Umbilical cord (tissue), 2 donors: ENCODE measurements at places on chromosomes 5 and 9.

GRCh38 chr5:107864793-107865192, 194.1 kb upstream of the EFNA5 start:
- DNase-seq: no peak

DNA sequence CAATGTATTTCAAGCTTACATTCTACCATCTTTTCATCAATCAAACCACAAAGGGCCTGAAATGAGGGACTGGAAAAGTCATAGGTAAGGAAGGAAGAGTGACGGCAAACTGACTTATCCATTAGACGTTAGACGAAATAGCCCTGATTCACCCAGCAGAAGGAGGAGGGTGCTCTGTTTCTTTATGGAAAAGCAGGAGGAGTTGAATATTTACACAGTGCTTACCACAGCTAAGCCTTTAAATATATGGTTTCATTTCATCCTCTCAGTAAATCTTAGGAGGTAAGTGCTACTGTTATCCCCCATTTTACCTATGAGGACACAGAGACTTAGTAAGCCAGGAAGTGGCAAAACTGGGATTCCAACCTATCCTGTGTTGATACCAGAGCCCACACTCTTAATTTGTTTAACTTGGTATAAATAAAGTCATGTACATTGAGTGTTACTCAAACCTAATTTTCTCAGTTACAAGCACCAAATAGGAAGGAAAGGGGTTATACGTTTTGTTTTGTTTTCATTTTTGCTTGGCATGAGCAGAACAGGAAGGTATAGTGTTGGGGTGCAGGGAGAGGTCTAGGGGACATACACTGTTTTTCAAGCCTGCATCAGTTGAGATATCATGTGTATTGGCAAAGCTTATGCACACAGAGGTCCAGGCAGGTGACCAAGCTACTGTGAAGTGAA, 98.1 kb upstream of the IFNK start:
- DNase-seq: no peak

DNA sequence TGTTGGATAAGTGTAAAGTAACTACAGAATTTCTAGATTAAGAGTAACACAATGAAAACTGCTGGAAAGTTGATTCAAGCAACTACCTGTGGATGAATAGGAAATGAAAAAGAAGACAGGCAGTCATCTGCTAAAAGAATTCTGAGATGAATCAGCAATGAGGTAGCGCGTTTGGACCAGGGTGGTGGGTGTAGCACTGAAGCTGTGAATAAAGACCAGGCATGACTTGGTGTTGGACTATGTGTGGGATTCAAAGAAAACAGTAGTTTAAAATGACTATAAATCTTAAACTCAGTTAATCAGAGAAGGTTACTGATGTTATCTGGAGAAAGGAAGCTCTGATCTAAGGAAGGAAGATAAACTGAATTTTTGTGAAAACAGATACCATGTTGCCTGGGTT, 159.8 kb downstream of the FBN2 start:
- DNase-seq: peak; percentile 43

GRCh38 chr5:33068786-33069185, 357.7 kb downstream of the NPR3 start:
- DNase-seq: no peak

GRCh38 chr5:160213537-160213936, 15.8 kb upstream of the FABP6 start:
- no peak for DNase-seq

GRCh38 chr9:13508681-13509080, 229.2 kb upstream of the MPDZ start:
- no peak for DNase-seq

DNA sequence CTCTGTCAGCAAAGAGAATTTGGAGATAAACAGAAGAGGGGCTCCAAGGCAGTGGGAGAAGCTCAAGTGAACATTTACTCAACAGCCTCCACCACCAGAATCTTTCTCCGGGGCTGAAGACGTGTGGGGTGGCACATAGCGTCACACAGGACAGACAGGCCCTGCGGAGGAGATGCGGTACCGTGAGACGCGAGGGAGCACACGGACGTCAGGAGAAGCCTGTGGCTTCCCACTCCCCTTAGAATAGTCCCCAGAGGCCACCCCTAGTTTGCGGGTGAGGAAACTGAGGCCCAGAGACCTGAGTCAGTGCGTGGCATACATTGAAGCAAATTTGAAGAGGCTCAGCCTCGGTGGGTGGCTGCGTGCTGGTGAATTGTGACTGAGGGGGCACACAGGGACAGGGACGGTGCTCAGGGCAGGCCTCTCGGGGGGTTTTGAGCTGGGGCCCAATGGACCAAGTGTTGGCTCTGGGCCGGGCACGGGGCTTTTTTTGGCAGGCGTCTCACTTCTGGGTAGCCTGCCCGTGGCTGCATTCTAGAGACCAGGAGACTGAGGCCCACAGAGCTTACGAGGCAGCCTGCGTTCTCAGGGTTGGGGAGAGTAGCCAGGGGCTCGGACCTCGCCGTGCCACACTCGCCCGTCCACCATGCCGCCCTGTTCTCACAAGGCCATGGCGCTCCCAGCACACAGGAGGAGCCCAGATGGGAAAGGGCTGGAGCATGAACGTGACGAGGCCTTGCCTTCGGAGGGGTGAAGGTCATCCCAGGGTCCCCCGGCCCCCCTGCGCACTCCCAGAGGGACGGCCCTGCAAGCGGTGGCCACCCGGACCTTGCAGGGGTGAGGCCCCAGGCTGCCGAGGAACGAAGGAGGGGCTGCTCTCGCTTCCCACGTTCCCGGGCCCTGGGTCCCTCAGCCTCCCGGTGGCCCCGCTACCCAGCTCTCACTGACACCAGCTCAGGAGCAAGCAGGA, 220.6 kb downstream of the C9orf50 start:
- no peak for DNase-seq

DNA sequence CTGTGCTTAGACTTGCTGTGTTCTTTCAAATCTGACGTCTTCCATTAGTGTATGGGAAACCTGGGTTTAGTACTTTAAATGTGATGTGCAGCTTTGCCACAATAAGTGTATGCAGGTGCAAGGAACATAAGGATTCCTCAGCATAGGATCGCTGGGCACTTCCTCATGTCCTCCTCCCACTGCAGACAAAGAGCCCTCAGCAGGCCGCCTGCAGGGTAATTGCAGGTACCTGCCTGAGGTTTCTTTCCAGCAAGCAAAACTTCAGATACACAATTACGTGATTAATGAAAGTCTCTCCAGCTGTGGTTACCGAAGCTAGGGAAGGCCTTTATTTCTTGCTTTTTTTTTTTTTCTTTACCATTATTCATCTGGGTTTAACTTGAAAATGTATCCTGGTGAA, 233.1 kb downstream of the RFK start:
- DNase-seq: no peak

DNA sequence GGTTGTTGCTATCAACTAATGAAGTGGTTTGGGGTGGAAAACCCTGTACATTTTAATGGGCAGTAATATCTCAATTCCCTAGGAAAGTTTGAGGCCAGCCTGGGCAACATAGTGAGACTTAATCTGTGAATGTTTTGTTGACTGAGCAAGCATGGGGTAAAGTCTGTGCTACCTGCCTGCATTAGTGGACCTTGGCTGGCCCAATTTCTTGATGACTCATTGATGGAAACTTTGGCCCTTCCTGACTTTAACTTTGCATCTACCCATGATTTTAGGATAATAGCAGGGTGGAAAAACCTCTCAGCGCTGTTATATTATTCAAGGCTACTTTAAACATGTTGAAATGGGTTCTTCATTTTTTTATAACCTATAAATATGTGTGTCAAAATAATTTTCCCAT, 389.4 kb upstream of the RORB start:
- DNase-seq: no peak

DNA sequence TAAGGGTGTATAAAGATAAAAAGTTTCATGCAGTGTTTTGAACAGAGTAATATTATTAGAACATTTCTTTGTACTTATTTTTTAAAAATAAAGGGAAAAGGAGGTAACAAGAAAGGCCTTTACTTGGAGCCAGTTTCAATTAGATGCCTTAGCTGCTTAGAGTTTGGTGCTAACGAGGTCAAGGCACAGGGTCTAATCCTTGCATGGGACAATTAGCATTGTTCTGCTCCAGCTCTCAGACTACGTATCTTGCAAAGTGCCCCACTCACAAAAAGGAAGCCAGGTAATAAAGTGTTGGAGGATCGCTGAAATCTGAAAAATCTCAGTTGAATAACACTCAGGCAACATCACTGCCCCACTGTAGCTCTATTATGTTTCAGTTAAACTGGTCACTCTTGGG, 2011.3 kb downstream of the EFNA5 start:
- no peak for DNase-seq

DNA sequence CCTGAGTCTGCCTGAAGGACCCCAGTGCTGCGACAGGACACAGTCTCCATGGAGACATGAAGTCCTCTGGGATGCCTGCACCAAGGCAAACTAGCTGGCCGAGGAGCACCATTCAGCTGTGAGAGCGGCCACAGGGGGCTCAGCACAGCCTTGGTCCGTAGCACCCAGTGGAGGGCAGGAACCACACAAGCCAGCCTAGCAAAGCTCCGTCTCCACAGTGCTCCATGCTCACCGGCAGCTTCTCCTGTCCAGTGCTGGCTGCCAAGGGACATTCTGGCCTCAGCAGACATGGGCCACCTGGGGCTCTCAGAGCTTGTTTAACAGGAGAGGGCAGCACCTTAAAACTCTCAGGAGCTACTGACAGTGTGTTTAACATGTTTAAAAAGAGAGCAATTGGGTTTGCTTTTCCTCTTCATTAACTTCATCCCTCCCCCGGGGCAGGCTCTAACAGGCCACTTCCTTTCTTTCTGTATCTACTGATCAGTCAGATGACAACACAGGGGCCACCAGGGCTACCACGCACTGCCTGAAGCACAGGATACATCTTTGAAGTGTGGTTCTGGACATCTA, 57.0 kb downstream of the SECISBP2 start:
- DNase-seq: no peak

DNA sequence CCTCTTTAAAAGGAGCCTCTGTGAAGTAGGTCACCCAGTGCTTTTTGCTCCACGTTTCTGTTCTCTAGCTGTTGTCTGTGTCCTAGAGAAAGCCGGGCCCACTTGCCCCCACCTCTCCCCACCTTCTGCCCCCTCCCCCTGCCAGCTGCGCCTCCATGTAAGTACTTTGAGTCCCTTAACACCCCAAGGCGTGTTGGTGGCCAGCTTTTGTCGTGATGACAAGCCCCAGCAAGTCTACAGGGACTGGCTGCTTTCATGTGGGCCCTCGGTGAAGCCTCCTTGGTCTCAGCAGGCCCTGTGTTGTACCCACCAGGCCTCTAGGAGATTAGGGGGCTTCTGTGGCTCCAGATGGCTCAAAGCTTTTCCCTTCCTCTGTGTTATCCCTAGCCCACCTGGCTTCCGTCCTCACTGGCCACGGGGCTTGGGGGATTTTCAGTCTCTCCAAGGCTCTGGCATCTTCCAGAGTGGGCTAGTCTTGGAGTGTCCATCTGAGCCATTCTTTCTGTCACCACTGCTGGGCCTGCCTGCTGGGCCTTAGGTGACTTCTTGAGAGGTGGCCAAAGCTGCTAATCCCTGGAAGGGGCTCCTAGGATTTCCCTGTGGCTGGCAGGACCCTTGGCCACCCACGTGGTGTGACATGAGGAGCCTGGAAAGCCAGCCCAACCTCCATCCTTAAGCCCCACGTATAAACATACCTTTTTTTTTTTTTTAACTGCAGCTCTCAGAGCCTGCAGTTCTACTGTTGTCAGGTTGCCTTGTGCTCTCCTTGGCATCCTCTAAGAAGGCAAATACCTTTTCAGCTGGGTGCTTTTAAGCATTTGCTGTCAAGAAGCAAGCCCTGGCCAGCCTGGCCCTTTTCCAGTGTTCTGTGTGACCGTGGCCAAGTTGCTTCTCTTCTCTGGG, 1.1 kb upstream of the NDST1 start:
- DNase-seq: no peak

DNA sequence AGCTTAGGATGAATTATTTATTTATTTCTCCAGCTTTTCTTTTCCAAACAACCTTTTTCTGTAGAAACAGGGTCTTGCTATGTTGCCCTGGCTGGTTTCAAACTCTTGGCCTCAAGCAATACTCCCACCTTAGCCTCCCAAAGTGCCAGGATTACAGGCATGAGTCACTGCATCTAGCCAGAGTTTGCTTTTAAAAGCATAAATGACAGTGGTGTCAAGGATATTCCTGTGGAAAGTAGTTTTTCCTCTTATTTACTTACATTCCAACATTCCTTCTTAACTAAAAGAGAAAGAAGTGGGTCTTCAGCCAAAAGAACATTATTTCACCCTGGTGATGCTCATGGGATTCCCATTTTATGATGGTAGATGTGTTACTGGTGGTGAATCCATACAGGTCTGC, 62.4 kb downstream of the GRIA1 start:
- no peak for DNase-seq

GRCh38 chr5:55363856-55364255, 56.1 kb downstream of the MTREX start:
- no peak for DNase-seq

GRCh38 chr5:61299261-61299681, 32.8 kb upstream of the ZSWIM6 start:
- no peak for DNase-seq

GRCh38 chr5:19917588-19918122, 70.3 kb downstream of the CDH18 start:
- no peak for DNase-seq

GRCh38 chr5:113552137-113552536, 38.6 kb downstream of the YTHDC2 start:
- no peak for DNase-seq
